ENCODE measurements at places on chromosomes 13 and 19.

- no peaks in the 10 kb centered on the region for H3K27me3 ChIP-seq
- DNase-seq, result peak; percentile 91
- peaks cover 14% of the 10 kb centered on the region for H3K36me3 ChIP-seq
- H3K4me1 ChIP-seq, result peaks cover 39% of the 10 kb centered on the region
- H3K4me3 ChIP-seq, result no peak overlapping the region
These were observed 28.2 kb downstream of the GAS6 start for GRCh38 chr13:113835461-113836270.

DNA sequence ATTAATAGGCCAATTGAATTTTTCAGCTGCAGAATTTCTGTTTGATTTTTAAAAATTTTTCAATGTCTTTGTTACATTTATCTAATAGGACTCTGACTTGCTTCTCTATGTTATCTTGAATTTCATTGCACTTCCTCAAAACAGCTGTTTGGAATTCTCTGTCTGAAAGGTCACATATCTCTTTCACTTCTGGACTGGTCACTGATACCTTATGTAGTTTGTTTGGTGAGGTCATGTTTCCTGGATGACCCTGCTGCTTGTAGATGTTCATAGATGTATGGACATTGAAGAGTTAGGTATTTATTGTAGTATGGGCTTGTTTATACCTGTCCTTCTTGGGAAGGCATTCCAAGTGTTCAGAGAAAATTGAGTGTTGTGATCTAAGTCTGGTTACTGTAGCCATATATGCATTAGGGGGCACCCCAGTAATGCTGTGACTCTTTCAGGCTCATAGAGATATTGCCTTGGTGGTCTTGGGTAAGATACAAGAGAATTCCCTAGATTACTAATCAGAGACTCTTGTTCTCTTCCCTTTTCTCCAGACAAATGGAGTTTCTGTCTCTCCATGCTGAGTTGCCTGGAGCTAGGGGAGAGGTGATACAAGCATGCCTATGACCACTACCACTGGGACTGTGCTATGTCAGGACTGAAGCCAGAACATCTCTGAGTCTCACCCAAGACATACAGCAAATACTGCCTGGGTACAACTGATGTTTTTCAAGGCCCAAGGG is 27.8 kb downstream of the RFC3 start:
- no peaks in the 10 kb centered on the region for H3K4me1 ChIP-seq
- no peak for DNase-seq
- H3K4me3 ChIP-seq, result no peak overlapping the region
- H3K27me3 ChIP-seq, result no peaks in the 10 kb centered on the region
- H3K27ac ChIP-seq, result no peak overlapping the region

DNA sequence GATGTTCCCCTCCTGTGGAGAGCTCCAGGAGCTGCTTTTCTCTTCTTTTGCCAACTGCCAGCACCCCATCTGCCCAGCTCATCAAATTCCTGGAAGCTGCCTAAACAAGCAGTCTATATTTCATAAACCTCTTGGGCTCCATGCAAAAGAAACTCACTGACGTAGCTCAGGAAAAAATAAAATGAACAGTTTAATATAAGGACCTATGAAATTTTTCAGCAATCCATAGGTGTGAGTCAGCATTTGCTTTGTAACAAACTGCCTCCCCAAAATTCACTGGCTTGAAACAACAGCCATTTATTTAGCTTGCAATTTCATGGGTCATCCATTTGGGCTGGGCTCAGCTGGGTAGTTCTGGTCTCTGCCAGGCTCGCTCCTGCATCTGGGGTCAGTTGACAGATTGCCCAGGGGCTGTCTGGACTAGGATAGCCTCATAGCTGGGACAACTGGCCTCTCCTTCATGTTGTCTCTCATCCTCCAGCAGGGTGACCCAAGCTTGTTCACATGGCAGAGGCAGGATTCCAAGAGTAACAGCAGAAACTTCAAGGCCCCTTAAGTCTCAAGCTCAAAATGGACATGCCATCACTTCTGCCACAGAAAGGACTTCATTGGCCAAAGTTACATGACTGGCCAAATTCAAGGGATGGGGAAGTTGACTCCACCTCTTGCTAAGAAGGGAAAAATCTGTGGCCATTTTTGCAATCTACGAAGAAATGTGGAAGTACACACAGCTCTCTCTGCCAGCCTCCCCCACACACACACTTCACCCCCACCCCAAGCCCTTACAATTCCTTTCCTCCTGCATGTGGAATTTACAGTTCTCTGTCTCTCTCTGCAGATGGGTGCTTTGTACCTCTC is 7.9 kb upstream of the PVR start:
- H3K27ac ChIP-seq, result peak overlapping the region; percentile 39
- DNase-seq, result peak; percentile 68
- no peak overlapping the region for H3K4me3 ChIP-seq
- H3K4me1 ChIP-seq, result peaks cover 24% of the 10 kb centered on the region

GRCh38 chr19:54189145-54189734 is at the start of gene MBOAT7:
Gene MBOAT7, minus strand, starts transcription at chr19:54189580. Its CDS starts 1,072 bp downstream, at chr19:54188508.
- H3K27ac ChIP-seq, result peak within 1 kb of the TSS; percentile 98
- H3K4me1 ChIP-seq, result peaks cover 11% of the 10 kb centered on the region
- DNase-seq, result no peak
- peaks cover 6% of the 10 kb centered on the region for H3K36me3 ChIP-seq
- peak within 1 kb of the TSS; percentile 87 for H3K4me3 ChIP-seq

DNA sequence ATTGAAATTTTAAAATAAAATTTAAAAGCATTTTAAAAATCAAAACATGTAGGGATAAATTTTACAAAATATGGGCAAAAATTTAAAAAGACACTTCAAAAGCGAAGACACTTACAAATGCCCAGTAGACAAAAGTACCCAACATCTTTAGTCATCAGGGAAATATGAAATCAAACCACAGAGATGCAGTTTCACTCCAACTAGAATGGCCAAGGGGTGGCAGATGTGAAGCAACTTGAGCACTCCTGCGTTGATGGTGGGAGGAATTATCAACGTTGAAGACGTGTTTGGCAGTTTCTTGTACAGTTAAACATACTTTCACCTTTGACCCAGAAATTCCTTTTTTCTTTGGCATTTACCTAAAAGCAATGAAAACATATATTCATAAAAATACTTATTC is 518.0 kb upstream of the SGCG start:
- H3K4me1 ChIP-seq, result no peaks in the 10 kb centered on the region
- H3K27me3 ChIP-seq, result no peaks in the 10 kb centered on the region
- H3K4me3 ChIP-seq, result no peak overlapping the region

DNA sequence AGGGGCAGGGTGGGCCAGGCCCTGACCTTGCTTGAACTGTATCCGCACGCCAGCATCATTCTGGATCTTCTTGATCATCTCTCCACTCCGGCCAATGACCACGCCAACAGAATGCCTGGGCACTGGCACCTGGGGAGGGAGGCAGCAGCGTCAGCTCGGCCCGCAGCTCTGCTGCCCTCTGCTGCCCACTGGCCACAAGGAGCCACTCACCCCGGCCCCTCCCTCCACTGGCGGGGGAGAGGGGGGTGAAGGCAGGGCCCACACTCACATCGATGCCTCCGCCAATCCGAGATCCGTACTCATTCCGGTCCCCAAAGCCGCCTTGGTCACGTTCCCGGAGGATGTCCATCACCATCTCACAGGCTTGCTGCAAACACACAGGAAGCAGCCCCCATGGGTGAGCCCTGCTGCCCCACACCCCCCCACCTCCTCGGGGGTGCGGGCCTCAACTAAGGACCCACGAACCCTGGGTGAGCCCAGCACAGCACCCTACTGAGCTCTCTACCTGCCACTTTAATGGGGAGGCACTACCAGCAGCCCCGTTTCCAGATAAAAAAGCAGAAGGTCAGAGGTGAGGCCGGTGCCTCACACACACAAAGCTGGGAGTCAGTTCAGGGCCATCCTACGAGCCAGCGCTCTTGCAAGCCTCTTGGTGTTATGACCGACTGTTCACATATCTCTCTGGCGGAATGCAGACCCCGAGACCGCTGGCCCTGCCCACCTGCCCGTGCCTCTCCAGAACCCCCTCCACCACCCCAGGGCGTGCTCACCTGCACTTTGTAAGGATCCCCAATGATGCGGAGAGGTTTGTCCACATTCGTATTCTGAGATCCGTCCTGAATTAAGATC is 6.7 kb downstream of the KHSRP start:
- no peaks in the 10 kb centered on the region for H3K27me3 ChIP-seq
- H3K27ac ChIP-seq, result no peak overlapping the region
- no peak overlapping the region for H3K4me3 ChIP-seq
- peaks cover 10% of the 10 kb centered on the region for H3K4me1 ChIP-seq
- H3K36me3 ChIP-seq, result peaks cover 16% of the 10 kb centered on the region
- DNase-seq, result peak; percentile 38

DNA sequence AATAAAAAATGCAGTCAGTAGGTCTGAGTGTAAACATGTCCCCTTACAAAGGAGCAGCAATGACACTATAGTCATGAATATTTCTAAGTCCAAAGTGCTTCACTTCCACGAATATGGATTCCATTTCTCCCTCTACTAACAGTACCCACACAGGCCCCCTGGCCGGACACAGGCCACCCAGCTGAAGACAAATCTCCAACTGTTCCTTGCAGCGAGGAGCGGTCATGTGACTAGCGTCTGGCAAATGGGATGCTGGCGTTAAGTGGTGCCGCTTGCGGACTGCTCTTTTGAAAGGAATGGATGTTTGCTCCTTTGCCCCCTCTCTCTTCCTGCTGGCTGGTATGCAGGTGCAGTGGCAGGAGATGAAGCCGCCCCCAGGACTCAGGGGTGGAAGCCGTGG is 16.2 kb downstream of the PPP1R12C start:
- no peaks in the 10 kb centered on the region for H3K27me3 ChIP-seq
- H3K36me3 ChIP-seq, result peaks cover 12% of the 10 kb centered on the region
- no peak overlapping the region for H3K27ac ChIP-seq
- DNase-seq, result no peak
- H3K4me3 ChIP-seq, result no peak overlapping the region
- no peaks in the 10 kb centered on the region for H3K4me1 ChIP-seq

- H3K27me3 ChIP-seq, result no peaks in the 10 kb centered on the region
- H3K4me1 ChIP-seq, result no peaks in the 10 kb centered on the region
- H3K4me3 ChIP-seq, result no peak overlapping the region
These were observed 240.9 kb downstream of the FGF9 start for GRCh38 chr13:21911646-21912298.

DNA sequence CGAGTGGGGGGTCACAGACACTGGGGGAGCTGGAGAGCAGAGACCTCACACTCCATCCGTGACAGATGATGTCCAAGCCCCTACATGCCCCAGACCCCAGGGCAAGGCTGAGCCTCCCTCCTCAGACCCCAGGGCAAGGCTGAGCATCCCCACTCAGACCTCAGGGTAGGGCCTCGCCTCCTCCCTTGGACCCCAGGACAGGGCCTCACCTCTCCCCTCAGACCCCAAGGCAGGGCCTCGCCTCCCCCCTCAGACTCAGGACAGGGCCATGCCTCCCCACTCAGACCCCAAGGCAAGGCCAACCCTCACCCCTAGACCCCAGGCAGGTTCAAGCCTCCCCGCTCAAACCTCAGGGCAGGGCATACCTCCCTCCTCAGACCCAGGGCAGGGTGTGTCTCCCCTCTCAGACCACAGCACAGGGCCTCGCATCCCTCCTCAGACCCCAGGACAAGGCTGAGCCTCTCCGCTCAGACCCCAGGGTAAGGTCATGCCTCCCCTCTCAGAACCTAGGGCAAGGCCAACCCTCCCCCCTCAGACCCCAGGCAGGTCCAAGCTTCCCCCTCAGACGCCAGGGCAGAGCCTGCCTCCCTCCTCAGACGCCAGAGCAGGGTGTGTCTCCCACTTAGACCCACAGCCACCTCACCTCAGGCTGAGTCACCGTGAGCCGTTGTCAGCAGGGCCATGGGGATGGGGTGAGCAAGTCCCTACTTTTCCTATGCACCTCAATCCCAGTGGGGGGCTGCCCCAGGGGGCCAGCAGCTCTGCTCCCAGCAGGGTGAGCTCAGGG is 1.7 kb upstream of the S1PR4 start:
- H3K27me3 ChIP-seq, result no peaks in the 10 kb centered on the region
- no peak overlapping the region for H3K4me3 ChIP-seq
- H3K36me3 ChIP-seq, result no peaks in the 10 kb centered on the region
- peak; percentile 91 for DNase-seq
- peak overlapping the region; percentile 48 for H3K27ac ChIP-seq

GRCh38 chr13:45879666-45880065 is 28.1 kb upstream of the SIAH3 start:
- H3K27ac ChIP-seq, result no peak overlapping the region
- no peak for DNase-seq
- no peaks in the 10 kb centered on the region for H3K4me1 ChIP-seq
- H3K27me3 ChIP-seq, result peaks cover 29% of the 10 kb centered on the region
- H3K4me3 ChIP-seq, result no peak overlapping the region
- no peaks in the 10 kb centered on the region for H3K36me3 ChIP-seq

GRCh38 chr19:42226886-42227285 is 6.8 kb downstream of the ZNF526 start:
- no peaks in the 10 kb centered on the region for H3K4me1 ChIP-seq
- no peak overlapping the region for H3K4me3 ChIP-seq
- peak; percentile 50 for DNase-seq
- 0 out of 2 replicates have a peak overlapping the region, but pooled peaks have one; percentile 12 for H3K27ac ChIP-seq
- peaks cover 27% of the 10 kb centered on the region for H3K36me3 ChIP-seq
- H3K27me3 ChIP-seq, result no peaks in the 10 kb centered on the region

- no peak overlapping the region for H3K27ac ChIP-seq
- H3K36me3 ChIP-seq, result no peaks in the 10 kb centered on the region
These were observed 94.3 kb upstream of the NBEA start for GRCh38 chr13:34847766-34848165.

- no peaks in the 10 kb centered on the region for H3K4me1 ChIP-seq
- H3K36me3 ChIP-seq, result peaks cover 19% of the 10 kb centered on the region
- H3K27me3 ChIP-seq, result no peaks in the 10 kb centered on the region
- peak within 1 kb of the TSS; percentile 90 for H3K4me3 ChIP-seq
- peak within 1 kb of the TSS; percentile 16 for H3K27ac ChIP-seq
- DNase-seq, result peak; percentile 97
These were observed at the start of gene ZNF134 for GRCh38 chr19:57613941-57614743. Gene ZNF134, plus strand, starts transcription at chr19:57614242. Its CDS starts 5,227 bp downstream, at chr19:57619469.

DNA sequence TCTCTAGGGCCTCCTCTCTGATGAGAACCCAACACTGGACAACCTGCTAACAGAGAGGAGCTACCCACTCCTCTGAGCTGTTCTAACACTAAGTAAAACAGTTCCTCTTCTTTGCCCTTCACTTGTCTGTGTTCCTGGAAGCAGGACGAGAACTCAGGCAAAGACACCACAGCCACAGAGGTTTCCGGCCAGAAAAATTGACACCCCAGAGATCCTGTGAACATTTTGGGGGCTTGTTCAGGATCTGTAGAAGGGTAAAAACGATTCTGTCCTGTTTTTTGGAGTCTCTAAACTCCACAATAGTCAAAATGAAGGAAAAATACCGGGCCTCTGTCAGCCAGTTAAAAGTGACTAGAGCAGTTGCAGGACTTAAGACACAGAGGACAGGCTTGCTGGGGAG is 165.9 kb downstream of the B3GLCT start:
- H3K27ac ChIP-seq, result no peak overlapping the region
- H3K4me1 ChIP-seq, result no peaks in the 10 kb centered on the region
- H3K4me3 ChIP-seq, result no peak overlapping the region
- no peak for DNase-seq

- H3K27me3 ChIP-seq, result no peaks in the 10 kb centered on the region
- peaks cover 22% of the 10 kb centered on the region for H3K4me1 ChIP-seq
- peak; percentile 71 for DNase-seq
These were observed 146.5 kb downstream of the PCCA start for GRCh38 chr13:100235311-100235901.

- H3K27me3 ChIP-seq, result peaks cover 6% of the 10 kb centered on the region
- H3K4me1 ChIP-seq, result no peaks in the 10 kb centered on the region
- H3K4me3 ChIP-seq, result no peak overlapping the region
- no peak overlapping the region for H3K27ac ChIP-seq
- DNase-seq, result peak; percentile 18
- H3K36me3 ChIP-seq, result no peaks in the 10 kb centered on the region
These were observed 93.2 kb upstream of the SERP2 start for GRCh38 chr13:44280456-44280855.

Measured in GM23248 (cell line).